Calu3 (cell line): ENCODE measurements at places on chromosomes 4 and X.

DNA sequence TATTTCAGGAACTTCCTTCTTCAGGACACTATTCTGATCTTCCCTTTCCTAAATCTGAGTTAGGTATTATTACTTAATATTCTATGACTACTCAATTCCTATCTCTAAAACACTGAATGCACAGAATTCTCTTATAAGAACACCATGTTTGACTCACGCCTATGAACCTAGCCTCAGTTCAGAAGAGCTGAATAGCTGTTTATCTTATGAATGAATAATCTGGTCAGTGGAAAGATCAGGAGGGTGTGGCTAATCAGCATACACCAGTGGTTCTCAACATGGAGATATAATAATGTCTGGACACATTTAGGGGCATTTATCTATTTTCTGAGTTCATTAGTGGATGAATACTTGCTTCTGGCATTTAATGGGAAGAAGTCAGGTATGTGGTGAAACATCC is 24.2 kb downstream of the EPHA5 start:
- DNase-seq, result no peak

GRCh38 chrX:9609499-9609898 is 144.6 kb downstream of the TBL1X start:
- DNase-seq, result no peak

DNA sequence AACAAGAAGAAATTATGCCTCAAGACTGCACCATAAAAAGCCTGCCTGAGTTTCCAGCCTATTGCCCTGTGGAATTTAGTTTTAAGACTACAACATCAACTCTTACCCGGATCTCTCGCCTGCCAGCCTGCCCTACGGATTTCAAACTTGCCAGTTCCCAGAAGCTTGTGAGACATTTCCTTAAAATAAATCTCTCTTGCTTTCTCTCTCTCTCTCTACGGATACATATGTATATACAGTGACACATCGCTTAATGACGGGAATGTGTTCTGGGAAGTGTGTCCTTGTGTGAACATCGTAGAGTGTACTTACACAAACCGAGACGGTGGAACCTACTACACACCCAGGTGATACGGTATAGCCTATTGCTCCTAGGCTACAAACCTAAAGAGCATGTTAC is 79.5 kb downstream of the CLNK start:
- DNase-seq, result no peak

- no peak for DNase-seq
Measured at GRCh38 chr4:68256284-68256683, 10.8 kb upstream of the TMPRSS11B start.

DNA sequence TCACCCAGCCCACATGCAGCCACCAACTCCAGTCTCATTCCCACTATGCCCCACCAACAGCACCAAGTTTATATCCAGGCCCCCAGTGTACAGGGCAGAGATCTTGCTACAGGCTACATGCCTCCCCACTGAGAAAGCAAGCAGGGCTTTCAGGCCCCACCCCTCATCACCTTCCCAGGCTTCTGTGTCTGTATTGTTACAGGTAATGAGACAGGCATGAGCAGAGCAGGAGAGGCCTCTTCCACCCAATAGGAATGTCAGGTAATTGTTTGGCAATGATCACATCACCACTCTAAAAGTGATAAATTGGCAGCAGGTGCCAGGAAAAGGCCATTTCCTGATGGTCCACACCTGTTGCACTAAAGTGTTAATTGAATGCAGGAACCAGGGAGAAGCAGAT is 102.5 kb downstream of the ZNF518B start:
- DNase-seq, result no peak

GRCh38 chr4:41140410-41140809 is 73.9 kb downstream of the APBB2 start:
- no peak for DNase-seq

- no peak for DNase-seq
Measured at GRCh38 chr4:103719830-103720207, at the start of gene TACR3. Gene TACR3, minus strand, starts transcription at chr4:103719985. Its CDS starts 310 bp downstream, at chr4:103719675.

- no peak for DNase-seq
Measured at GRCh38 chrX:133794126-133794525, 191.3 kb downstream of the GPC3 start.

GRCh38 chr4:56611501-56611900 is 69.6 kb downstream of the HOPX start:
- DNase-seq, result no peak

DNA sequence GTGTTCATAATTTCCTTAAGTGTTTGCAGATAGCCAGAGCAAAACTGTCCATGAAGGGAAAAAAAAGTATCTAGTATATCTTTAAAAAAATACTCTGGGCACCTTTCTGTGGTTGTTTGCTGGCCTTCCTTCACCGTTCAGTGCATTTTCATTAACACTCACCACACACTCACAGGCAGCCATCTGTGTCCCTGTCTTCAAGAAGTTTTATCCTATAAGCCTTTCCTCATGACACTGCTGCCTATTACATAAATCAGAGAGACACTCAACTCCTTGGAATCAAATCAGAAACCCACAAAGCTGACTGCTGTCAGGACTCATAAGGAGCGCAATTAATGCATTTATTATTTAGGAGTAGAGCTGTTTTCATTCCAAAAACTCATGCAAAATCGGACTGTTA is 1720.2 kb downstream of the PCDH7 start:
- DNase-seq, result no peak

- no peak for DNase-seq
Measured at GRCh38 chrX:46938589-46938988, 26.4 kb downstream of the JADE3 start.

GRCh38 chr4:159649237-159649636 is 546.4 kb downstream of the RAPGEF2 start:
- no peak for DNase-seq

DNA sequence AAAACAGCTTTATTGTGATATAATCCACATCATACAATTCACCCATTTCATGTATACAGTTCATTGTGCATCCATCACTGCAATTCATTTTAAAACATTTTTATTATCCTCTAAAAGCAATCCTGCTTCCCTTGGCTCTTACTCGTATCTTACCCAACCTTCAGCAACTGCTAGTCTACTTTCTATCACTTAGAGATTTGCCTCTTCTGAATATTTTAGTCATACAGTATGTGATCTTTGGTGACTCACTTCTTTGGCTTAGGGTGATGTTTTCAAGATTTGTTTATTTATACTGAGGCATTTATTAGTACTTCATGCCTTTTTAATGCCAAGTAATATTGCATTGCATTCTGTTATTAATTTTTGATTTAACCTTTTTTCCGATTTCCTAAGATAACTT is 15.0 kb upstream of the MSMO1 start:
- DNase-seq, result no peak

DNA sequence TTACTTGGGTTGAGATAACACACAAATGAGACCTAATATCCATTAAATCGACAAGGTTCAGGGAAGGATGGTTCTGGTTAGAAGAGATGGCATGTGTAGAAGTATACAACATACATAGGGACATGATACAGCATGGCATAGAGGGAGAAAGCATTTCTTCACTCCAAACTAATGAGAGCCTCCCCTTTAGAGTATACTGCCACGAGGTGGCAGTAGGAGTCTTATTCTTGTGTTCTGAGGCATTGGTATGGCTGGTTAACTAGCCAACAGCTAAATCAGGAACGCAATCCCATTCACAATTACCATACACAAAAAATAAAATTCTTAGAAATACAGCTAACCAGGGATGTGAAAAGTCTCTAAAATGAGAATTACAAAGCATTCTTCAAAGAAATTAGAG is 29.1 kb upstream of the TRO start:
- peak; percentile 21 for DNase-seq

DNA sequence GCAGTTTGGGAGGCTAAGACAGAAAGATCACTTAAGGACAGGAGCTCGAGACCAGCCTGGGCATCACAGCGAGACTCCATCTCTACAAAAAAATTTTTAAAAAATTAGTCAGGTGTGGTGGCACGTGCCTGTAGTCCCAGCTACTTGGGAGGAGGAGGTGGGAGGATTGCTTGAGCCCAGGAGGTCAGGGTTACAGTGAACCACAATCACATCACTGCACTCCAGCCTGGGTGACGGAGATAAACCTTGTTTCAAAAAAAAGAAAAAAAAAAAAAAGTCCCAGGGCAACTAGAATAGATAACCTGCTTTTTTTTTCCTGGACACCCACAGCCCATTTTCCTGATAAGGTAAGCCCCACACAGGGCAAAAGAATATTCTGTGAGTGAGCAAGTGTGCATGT is 96.3 kb downstream of the C4orf51 start:
- DNase-seq, result no peak

- no peak for DNase-seq
Measured at GRCh38 chr4:26104056-26104685, 190.2 kb downstream of the SMIM20 start.

GRCh38 chrX:69028761-69029120 is 136.5 kb downstream of the PJA1 start:
- DNase-seq, result no peak

GRCh38 chr4:103934178-103934789 is 214.5 kb upstream of the TACR3 start:
- peak; percentile 16 for DNase-seq

GRCh38 chrX:109475174-109475891 is 6.6 kb downstream of the GUCY2F start:
- DNase-seq, result peak; percentile 41

DNA sequence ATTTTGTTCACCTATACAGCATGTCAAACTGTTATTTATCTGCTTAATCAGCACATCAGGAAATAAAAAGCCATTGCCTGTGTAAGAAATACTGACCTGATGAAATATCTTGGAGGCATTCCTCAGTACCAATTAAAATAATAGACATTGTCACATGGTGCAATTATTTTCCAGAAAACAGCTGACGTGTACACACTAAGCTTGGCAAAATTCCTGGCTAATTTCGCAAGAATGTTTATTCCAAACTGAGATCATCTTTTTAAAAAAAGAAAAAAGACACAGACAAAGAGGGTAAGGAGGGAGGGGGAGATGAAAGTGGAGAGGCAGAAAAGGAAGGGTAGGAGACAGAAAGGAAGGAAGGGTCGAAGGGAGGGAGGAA is 61.9 kb upstream of the NFKB1 start:
- peak; percentile 3 for DNase-seq

- DNase-seq, result no peak
Measured at GRCh38 chr4:85587952-85588351, 113.0 kb downstream of the ARHGAP24 start.

DNA sequence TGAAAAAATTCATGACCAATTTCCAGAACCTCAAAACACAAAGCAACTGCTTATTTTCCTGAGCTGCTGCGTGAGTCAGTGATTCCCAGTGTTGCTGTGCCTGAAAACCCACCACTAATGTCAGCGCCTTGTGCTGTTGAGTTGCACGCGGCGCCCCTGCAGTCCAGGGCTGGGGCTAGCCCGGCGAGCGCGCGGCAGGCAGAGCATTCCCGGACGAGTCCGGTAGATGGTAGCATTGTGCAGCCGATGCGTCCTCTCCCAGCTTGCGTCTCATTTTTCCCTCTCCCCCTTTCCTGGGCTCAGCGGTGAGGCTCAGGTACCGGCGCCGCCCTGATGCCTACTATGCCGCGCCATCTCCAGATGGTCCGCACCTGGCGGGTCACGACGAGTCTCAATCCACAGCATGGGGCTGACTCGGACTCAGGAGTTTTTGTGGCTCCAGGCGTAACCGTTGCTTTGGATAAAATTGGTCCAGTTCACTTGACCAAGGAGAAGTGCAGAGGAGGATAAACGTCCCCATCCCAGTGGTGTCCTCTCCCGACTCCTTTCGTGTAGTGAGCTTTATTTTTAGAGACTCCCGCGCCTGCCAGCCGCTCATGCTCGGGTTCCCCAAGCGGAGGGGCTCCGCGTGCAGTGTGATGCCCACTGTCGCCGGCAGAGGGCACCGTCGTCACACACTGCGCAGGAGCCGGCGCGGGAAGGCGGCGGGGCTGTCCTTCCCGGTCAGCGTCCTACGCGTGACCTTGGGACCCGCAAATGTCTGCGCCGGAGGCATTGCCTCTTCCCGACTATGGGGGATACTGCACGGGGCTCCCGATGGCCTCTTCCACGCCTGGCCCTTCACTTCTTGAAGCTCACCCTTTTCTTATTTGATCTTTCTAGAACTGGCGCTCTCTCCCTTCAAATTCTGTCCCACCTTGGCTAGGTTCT is 53.6 kb upstream of the IGFBP7 start:
- DNase-seq, result peak; percentile 76

- no peak for DNase-seq
Measured at GRCh38 chr4:184503869-184504300, 29.5 kb upstream of the IRF2 start.

GRCh38 chr4:119659576-119659975 is 31.0 kb upstream of the PDE5A start:
- DNase-seq, result no peak

DNA sequence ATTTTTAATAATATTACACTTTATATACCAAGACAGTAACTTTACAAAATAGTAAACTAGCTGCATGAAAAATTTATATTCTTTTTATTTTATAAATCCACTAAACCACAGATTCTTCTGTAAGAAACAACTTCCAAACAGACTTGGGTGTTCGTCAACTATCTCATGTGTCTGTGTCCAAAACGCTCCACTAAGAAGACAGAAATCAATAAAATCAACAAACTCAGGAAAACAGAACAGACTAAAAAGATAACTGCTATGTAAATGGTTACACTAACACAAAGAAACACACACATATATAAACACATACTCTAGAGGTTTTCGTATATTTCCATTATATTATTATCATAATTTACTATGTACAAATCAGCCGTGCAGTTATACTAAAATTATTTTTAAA is 158.4 kb downstream of the PPP3CA start:
- no peak for DNase-seq

DNA sequence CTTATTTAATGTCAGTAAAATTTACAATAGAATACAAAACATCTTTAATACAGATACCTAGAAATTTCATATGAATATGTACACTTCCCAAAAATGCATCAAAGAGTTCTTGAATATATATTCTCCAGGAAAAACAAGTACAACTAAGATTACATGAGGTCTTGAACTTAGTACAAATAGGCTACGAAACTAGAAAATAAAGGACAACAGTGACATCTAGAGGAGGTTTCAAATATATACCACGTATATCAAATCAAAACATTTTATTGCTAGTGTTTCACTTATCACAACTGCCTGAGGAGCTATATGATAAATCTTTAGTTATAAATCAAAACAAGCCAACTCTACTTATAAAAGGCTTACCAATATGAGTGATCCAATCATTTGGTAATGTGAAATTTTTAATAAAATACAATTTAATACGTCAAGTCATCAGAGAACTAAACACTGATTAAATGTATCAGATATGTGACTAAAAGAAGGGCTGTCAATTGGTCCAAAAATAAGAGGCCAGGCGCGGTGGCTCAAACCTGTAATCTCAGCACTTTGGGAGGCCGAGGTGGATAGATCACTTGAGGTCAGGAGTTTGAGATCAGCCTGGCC is 36.6 kb downstream of the ANAPC10 start:
- DNase-seq, result no peak

DNA sequence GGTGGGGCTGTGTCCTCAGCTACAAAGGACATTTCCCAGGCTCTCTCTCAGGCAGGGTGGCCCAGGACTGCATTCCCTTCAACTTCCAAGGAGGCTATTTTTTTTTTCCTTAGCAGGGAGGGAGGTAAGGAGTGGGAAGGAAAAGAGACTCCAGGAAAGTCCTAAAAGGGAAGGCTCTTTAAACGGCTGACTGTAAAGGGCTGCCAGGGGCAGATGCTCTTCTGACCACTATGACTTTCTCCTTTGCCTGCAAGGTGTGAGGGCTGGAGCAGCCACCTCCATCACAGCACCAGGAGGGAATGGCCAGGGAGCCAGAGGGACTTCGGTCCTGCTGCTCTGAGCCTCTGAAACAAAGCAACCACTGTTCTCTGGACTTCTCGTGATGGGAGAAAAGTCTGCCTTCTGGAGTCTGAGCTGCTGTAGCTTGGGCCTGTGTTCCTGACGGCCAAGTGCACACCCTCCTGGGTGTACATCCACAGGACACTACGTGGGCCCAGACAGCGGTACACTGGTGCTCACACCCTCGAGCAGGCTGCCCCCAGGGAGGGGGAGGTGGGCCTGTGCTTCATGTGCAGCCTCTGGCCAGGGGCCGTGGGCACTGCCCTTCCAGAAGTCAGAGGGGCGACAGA is 17.9 kb downstream of the NAT8L start:
- DNase-seq, result no peak
